ENCODE measurements at places on chromosomes 6 and 20.

DNA sequence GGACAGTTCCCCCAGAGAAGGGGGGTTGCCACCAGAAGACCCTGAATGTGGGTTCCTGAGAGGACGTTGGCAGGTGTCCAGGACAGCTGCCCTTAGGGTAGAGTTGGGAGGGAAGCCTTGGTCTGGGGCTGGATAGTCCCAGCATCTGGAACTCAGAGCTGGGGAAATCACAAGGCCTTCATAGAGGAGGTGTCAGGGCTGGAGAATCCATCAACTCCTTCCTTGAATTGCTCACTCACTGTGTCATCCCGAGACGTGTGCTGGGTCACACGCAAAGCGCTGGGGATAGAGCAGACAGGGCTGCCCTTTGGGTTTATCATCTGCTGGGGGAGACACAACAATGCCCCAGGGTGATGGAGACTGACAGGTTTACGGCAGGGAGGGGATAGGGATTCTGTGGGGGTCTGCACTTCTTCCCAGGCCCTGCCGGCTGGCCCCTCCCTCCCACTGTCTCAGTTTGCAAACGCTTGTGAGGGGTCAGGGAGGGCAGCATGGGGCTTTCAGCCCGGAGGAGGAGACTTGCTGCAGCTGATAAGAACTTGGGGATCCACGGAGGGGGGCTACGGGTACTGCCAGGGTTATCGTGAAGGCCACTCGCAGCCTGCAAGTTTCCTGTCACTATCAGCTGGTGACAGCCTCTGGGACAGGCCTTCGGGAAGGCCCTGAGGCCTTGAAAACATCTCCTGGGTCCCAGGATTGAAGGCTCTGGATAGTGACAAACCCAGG lies 18.6 kb downstream of the RBM38 start:
- DNase-seq, result no peak

- no peak for DNase-seq
These were observed 11.9 kb upstream of the RIPOR2 start for GRCh38 chr6:24947636-24948035.

GRCh38 chr6:56382416-56382940 lies 135.1 kb upstream of the COL21A1 start:
- no peak for DNase-seq

DNA sequence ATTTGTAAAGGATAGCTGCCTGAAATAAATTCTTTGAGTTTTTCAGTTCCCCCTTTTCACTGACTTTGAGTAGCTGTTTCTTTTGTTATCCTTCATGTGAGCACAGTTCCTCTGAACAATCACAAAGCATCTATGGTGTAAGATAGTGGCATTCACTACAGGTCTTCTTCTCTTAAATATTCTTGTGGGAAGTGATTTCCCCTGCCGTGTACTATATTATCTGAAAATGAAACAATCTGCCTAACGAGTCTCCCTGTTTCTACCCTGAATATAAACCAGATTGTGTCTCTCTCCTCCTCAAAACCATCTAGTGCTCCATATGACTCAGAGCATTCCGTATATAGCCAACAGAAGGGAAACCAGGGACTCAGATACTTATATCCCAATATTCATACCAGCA lies 380.1 kb upstream of the SOX4 start:
- DNase-seq, result no peak

DNA sequence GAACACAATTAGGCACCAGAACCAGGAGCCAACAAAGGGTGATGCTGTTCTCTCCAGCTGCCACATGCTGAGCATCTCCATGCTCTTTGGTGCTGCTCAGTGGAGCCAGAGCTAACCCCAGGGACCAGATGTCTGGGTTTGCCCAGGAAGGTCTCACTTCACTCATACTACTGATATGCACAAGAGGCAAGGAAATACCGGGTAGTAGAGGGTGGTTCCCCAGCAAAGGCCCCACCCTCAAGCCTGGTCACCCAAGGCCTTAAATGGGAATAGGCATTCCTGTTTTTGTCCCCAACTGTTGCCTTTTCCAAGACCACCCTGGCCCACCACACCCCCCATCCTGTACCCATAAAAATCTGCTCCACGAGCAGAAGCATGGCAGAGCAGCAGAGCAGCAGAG lies 204.5 kb upstream of the TAB2 start:
- DNase-seq, result no peak

- DNase-seq, result peak; percentile 24
These were observed 46.1 kb downstream of the LYRM4 start for GRCh38 chr6:5214570-5215052.

DNA sequence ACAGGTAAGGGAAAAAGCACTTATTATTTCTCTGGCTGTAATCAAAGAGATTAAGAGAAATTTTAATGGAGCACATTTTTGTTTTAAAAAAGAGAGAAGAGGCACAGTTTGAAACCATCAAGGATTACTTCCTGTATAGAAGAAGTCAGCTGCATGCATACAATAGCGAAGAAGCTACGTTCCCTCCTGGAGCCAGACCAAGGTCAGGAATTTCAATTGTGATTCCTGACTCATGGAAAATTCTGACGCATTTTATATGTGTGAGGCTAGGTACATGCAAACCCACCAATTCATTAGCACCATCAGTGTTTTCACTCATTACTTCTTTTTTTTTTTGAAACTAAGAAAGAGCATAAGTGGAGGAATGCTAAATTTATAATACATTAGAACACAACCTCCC lies 232.7 kb upstream of the SGK1 start:
- DNase-seq, result no peak

- DNase-seq, result no peak
These were observed 15.4 kb downstream of the RWDD1 start for GRCh38 chr6:116586738-116587137.

GRCh38 chr6:151389618-151390275 lies 1.6 kb downstream of the ZBTB2 start:
- peak; percentile 34 for DNase-seq

DNA sequence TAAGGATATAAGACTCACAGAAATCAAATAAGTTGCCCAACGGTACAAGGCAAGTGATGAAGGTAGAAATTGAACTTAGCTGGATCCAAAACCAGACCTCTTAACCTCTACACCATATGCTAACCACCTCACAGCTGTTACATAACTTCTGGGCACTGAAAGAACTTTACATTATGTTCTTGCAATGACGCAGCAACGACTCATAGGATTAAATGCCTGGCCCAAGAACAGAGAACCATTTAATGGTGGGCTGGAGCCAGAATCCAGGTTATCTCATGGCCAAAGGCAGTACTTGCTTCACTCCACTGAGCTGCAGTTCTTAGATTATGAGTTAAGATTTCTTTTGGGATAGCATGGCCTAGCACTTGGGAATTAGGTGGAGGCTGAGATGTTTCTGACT lies 4.4 kb downstream of the TRMT6 start:
- no peak for DNase-seq

GRCh38 chr6:11592294-11592906 lies 54.9 kb downstream of the TMEM170B start:
- DNase-seq, result no peak

DNA sequence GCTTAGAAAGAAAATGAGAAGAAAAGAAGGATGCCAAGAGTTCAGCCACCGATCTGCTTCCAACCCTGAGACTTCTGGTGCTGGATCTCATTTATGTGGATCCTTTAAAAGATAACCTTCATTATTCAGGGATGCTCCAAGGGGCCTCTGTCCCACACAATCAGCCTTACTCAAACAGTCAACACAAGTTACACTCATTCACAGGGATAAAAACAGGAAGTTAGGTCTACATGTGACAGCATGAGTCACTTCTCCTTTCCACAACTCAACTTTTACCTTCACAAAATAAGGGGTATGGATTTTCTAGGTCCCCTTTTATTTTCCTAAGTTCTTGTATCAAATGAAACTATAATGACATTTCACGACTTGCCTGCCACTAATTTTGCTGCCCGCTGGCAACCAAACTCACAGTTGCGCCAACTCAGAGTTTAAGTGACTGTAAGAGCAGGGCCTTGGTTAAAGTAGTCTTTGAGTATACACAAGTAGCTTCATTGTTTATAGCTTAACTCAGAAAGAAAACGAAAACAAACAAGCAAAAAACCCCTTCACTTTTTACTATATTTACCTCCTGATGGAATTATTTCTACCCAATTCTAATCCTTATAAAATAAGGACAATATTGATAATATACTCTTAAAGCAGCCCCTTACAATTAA lies 278.8 kb upstream of the RUNX2 start:
- peak; percentile 70 for DNase-seq

GRCh38 chr6:168540713-168541291 lies 99.8 kb downstream of the SMOC2 start:
- no peak for DNase-seq

GRCh38 chr6:24545183-24545582 lies 50.4 kb downstream of the ALDH5A1 start:
- no peak for DNase-seq

DNA sequence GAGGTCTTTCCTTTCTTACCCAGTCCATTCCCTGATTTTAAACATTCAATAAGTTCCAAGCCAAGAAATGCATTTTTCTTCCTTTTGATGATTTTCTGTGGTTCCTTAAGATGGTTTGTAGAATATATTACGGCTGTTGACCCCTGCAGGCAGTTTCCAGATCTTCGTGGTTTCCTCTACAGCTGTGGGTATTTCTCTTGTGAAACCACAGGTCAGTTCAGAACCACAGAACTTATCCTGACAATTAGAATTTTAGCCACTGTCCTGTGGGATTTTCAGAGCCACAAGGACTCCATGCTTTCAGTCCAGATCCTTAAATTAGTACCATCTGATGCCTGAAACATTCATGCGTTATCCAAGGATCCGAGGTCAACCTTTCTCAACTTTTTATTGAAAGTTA lies 29.7 kb upstream of the EXOC2 start:
- DNase-seq, result peak; percentile 30

GRCh38 chr6:17905611-17906592 lies 81.5 kb downstream of the KIF13A start:
- no peak for DNase-seq

DNA sequence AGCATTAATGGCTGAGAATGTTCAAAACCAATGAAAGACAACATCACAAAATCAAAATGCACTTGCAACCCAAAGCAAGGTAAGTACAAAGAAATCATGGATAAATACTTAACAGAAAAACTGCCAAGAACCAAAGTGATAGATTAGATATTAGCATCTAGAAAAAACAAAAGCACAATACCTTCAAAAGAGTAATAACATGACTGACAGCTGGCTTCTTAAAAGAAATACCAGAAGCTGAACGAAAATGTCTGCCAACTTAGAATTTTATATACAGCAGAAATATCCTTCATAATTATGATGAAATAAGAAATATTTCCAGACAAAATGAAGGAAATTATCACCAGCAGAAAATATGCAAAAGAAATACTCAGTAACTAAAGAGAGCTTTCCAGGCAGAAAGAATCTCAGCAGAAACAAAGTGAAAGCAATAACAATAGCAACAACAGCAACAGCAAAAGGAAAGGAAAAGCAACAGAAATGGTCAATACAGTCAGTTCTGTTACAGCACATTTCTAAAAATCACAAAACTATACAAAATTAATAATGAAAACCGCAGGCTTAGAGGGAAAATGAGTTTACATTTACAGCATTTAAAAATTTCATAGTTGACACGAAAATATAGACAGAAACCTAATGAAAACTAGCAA lies 121.5 kb upstream of the MAN1A1 start:
- DNase-seq, result no peak
